Chondrocyte (in vitro differentiated cells): ENCODE measurements at places on chromosomes 5 and 9. TPM values are rescaled to one million over a fixed set of nuclear protein-coding genes. Genes with fewer than 3 reads are reported as not detected.

GRCh38 chr9:125631391-125632085 lies 75.5 kb downstream of the MAPKAP1 start:
- no peaks in the 10 kb centered on the region for H3K27me3 ChIP-seq
- no peak for DNase-seq
- H3K4me1 ChIP-seq = peaks cover 25% of the 10 kb centered on the region
- no peak overlapping the region for H3K4me3 ChIP-seq

DNA sequence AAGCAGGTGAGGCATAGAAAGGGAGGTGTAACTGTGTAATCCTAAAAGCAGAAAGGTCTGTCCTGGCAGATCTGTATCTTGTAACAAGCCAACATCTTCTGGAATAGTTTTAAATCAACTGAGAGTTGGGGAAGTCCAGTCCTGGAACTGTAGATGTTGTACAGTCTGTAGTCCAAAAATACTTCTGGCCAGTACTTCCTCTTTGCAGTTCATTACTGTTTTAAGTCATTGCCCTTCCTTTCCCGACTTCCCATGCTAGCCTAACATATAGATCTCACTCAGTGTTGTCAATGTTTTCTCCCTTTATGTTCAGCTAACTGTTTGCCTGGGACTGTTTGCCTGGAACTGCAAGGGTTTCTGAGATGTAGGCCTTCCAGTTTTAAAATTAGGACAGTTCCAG lies 168.5 kb upstream of the ISL1 start:
- no peak overlapping the region for H3K27ac ChIP-seq
- H3K4me3 ChIP-seq = no peak overlapping the region
- H3K27me3 ChIP-seq = peaks cover 2% of the 10 kb centered on the region
- H3K4me1 ChIP-seq = no peaks in the 10 kb centered on the region
- DNase-seq = no peak

DNA sequence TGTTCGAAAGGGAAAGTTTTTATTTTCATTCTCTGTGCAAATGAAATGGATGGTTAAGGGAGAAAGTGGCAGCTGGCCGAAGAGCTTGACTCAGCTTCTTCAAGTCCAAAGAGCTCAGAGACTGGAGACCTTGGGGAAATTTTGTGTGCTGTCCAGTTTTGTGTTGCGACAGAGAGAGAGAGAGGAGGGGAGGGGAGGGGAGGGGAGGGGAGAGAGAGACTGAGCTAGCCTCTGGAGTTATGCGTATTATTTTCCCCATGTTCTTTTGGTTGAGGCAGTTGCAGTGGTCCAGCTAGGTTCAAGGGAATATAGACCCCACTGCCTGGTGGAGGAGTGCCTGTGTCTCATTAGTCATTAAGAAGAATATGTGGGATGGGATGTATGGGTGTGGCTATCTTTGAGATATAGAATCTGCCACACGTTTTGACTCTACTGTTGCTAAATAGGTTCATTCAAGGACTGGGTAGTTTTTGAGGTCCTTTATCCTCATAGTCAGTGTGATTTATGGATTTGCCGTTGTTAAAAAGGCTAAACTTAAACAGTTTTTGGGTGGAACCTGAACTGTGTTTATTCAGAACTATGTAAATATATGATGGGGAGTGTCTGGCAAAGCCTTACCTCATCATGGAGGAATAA lies 69.7 kb downstream of the ARHGAP26 start:
- peaks cover 19% of the 10 kb centered on the region for H3K4me1 ChIP-seq
- H3K27ac ChIP-seq = no peak overlapping the region
- no peaks in the 10 kb centered on the region for H3K36me3 ChIP-seq
- H3K4me3 ChIP-seq = no peak overlapping the region
- DNase-seq = no peak
- no peaks in the 10 kb centered on the region for H3K27me3 ChIP-seq

DNA sequence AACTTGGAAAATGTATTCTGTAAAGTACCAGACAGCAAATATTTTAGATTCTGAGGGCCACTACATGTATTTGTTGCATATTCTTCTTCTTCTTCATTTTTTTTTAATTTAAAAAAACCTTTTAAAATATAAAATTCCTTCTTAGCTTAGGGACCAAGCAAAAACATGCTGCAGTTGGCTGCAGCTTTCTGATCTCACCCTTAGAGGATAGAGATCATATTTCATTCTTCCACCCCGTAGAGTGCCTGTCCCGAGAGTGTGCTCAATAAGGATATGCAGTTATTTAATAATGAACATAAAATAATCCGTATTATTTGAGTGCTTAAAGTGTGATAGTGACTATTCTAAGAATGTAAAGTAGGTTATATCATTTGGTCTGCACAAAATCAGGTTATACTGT lies 204.2 kb upstream of the CD180 start:
- H3K4me1 ChIP-seq = peaks cover 23% of the 10 kb centered on the region
- H3K27ac ChIP-seq = no peak overlapping the region
- H3K36me3 ChIP-seq = no peaks in the 10 kb centered on the region
- no peaks in the 10 kb centered on the region for H3K27me3 ChIP-seq
- no peak for DNase-seq

- peaks cover 8% of the 10 kb centered on the region for H3K27me3 ChIP-seq
- H3K4me1 ChIP-seq = peaks cover 42% of the 10 kb centered on the region
- H3K36me3 ChIP-seq = no peaks in the 10 kb centered on the region
- no peak overlapping the region for H3K4me3 ChIP-seq
- DNase-seq = no peak
Observed at GRCh38 chr5:124515497-124516245, 230.8 kb downstream of the ZNF608 start.

GRCh38 chr5:132257131-132258101 lies at the start of gene PDLIM4:
Gene PDLIM4, plus strand, starts transcription at chr5:132257696. Its CDS starts 39 bp downstream, at chr5:132257735.
- peak; percentile 87 for DNase-seq
- no peaks in the 10 kb centered on the region for H3K27me3 ChIP-seq
- H3K27ac ChIP-seq = peak within 1 kb of the TSS; percentile 91
- peaks cover 59% of the 10 kb centered on the region for H3K4me1 ChIP-seq

DNA sequence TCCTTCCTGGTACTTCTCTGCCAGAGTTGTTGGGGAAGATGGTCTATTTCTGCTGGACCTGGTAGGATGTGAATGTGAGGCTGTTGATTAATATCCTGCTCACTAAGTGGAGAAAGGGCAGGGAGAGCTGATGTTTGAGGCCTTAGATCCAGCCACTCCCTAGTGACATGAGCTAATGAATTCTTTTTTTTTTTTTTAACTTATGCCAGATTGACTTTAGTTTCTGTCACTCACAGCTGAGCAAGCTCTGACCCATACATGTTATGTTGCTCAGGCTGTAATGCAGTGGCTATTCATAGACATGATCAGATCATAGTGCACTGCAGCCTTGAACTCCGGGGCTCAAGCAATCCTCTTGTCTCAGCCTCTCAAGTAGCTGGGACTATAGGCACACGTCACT lies 75.1 kb upstream of the SPRY4 start:
- DNase-seq = no peak
- no peak overlapping the region for H3K27ac ChIP-seq
- no peaks in the 10 kb centered on the region for H3K27me3 ChIP-seq
- H3K36me3 ChIP-seq = peaks cover 8% of the 10 kb centered on the region
- peaks cover 11% of the 10 kb centered on the region for H3K4me1 ChIP-seq
- no peak overlapping the region for H3K4me3 ChIP-seq

DNA sequence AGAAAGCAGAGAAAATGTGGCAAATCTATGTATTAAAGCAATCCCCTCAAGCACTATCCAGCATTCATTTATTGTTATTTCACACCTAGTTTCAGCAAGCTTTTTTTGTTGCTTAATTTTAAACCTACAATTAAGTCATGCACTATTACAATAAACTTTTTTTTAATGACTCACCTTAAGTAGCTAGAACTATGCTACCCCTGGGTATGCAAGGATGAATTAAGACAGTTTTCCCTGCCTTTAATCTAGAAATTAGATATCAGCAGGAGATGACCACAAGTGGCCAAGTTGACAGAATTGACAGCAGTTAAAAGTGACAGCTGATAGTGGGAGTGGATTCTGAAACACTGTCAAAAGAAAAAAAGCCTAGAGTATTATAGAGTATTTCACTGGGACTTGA lies 20.0 kb downstream of the ITGA1 start:
- DNase-seq = no peak
- peaks cover 90% of the 10 kb centered on the region for H3K4me1 ChIP-seq
- H3K27ac ChIP-seq = peak overlapping the region; percentile 96
- H3K36me3 ChIP-seq = peaks cover 22% of the 10 kb centered on the region
- no peak overlapping the region for H3K4me3 ChIP-seq

Gene PCDHAC1
- 5.8 to 7.2 TPM (median 7.1 TPM) in 3 replicates for total RNA-seq
